ENCODE measurements at places on chromosomes 12 and 14. TPM values are rescaled to one million over a fixed set of nuclear protein-coding genes. Genes with fewer than 3 reads are reported as not detected.

B4GALNT3 gene
- 8.4 TPM for polyA plus RNA-seq

CLMN gene
- polyA plus RNA-seq: 2.9 TPM

NTF3 gene
- polyA plus RNA-seq: not detected

SYNDIG1L gene
- not detected for polyA plus RNA-seq

ATP6V1D gene
- 112 TPM for polyA plus RNA-seq

NELL2 gene
- 0.23 TPM for polyA plus RNA-seq

GRCh38 chr12:120639771-120640721 is at the start of gene CABP1:
TSS of gene CABP1 (plus strand) at chr12:120640626. CDS start at chr12:120640686, 60 bp downstream.
- no peak within 1 kb of the TSS for H3K27ac ChIP-seq
- peaks cover 40% of the 10 kb centered on the region for H3K27me3 ChIP-seq
- H3K4me1 ChIP-seq: peaks cover 6% of the 10 kb centered on the region
- no peaks in the 10 kb centered on the region for H3K36me3 ChIP-seq
- peak within 1 kb of the TSS; percentile 48 for H3K4me3 ChIP-seq
- no peak for DNase-seq

- no peaks in the 10 kb centered on the region for H3K36me3 ChIP-seq
- H3K27me3 ChIP-seq: no peaks in the 10 kb centered on the region
- H3K4me1 ChIP-seq: no peaks in the 10 kb centered on the region
- DNase-seq: no peak
- H3K4me3 ChIP-seq: no peak overlapping the region
These were observed 765.3 kb downstream of the MED13L start for GRCh38 chr12:115511986-115512711.

GRCh38 chr14:76781648-76782051 is 20.4 kb downstream of the VASH1 start:
- no peak for DNase-seq
- H3K36me3 ChIP-seq: peaks cover 3% of the 10 kb centered on the region
- peaks cover 3% of the 10 kb centered on the region for H3K27me3 ChIP-seq
- no peak overlapping the region for H3K27ac ChIP-seq
- no peak overlapping the region for H3K4me3 ChIP-seq

GRCh38 chr12:101941306-101942249 is 64.2 kb downstream of the DRAM1 start:
- DNase-seq: no peak
- H3K36me3 ChIP-seq: no peaks in the 10 kb centered on the region
- no peak overlapping the region for H3K27ac ChIP-seq
- no peaks in the 10 kb centered on the region for H3K27me3 ChIP-seq

DNA sequence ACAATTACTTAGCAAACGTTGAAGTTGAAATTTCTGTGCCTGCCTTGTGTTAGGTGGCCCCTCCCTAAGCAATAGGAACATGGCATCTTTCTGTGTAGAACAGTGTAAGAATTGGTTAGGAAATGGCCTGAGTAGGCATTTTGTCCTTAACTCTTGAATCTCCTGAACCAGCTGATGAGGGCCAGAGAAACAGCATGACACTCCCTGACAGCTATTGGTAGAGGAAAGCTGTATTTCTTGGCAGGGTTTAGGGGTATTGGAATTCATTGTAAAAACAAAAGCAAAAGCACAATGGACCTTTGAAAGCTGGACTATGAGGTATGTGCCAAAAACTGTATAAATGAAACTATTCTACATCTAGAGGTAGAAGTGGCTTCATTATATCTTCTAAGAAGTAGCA is 40.6 kb upstream of the LRTM2 start:
- H3K4me1 ChIP-seq: peaks cover 28% of the 10 kb centered on the region
- no peaks in the 10 kb centered on the region for H3K27me3 ChIP-seq
- H3K27ac ChIP-seq: no peak overlapping the region
- no peak overlapping the region for H3K4me3 ChIP-seq
- peaks cover 7% of the 10 kb centered on the region for H3K36me3 ChIP-seq

DNA sequence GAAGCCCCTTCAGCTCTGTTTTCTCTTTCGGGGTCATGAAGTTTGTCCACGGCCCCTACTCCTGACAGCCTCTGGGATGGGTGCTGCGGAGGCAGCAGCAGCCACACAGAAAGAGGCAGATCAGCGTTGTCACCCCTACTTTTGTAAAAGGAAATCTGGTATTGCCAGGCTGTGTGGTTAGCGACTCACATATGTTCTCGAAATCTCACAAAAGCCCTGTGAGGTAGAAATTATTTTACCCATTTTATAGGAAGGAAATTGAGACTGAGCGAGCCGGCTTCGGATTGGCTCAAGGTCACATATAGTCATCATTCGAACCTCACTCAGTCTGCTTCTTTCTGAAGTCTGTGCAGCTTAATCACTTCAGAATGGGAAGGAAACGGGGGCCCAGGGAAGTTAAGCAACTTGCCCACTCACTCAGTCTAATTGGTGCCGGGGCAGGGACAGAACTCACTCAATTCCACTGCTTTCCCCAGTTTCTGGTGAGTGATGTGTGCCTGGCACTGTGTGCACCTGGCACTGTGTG is 1.1 kb upstream of the CKAP4 start:
- H3K27me3 ChIP-seq: no peaks in the 10 kb centered on the region
- H3K4me3 ChIP-seq: peak overlapping the region; percentile 93
- H3K36me3 ChIP-seq: peaks cover 3% of the 10 kb centered on the region
- H3K27ac ChIP-seq: peak overlapping the region; percentile 84
- DNase-seq: no peak

DNA sequence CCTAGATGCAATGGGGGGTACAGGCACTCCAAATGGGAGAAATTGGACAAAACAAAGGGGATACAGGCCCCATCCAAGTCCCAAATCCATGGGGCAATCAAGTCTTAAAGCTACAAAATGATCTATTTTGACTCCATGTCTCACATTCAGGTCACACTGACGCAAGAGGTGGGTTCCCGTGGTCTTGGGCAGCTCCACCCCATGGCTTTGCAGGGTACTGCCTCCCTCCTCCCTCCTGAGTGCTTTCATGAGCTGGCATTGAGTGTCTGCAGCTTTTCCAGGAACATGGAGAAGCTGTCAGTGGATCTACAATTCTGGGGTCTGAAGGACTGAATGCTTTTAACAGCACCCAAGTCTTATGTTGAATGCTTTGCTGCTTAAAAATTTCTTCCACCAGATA is 274.5 kb upstream of the LRIG3 start:
- no peak for DNase-seq
- H3K36me3 ChIP-seq: no peaks in the 10 kb centered on the region
- H3K4me1 ChIP-seq: no peaks in the 10 kb centered on the region
- H3K27ac ChIP-seq: no peak overlapping the region
- no peak overlapping the region for H3K4me3 ChIP-seq

DNA sequence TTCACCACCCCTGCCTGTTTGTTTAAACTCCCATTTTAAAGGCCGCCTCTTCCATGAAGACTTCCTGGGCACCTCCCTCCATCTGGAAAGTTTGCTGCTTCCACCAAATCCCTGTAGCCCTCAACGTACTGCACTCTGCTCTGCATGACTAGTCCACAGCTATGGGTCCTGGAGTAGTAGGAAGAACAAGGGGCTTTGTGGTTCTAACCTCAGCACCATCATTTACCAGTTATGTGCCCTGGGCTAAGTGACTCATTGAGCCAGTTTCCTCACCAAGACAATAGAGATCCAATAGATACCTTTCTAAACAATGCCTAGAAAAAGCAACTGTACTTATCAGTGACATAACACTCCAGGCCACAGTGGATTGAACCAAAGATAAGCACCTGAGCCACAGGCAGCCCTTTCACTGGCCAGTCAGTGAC is 8.5 kb upstream of the LTBP2 start:
- peak; percentile 87 for DNase-seq
- H3K36me3 ChIP-seq: no peaks in the 10 kb centered on the region
- H3K4me3 ChIP-seq: no peak overlapping the region
- peak overlapping the region; percentile 77 for H3K27ac ChIP-seq
- no peaks in the 10 kb centered on the region for H3K27me3 ChIP-seq

DNA sequence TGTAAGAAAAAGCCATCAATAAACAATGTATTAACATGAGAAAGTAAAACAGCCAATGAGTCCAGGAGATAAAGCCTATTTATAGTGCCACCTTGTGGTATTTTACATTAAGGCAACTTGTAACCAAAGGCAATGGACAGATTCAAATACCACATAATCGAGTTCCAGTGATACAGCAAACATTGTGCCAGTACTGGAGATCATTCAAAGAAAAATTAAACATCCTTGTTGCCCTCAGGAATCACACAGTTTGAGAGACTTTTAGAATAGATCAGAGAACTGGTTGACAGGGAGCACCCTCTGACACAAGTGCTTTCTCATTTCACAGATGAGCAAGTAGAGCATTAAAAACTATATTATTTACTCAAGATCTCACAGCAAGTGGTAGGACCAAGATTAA is 98.1 kb downstream of the DDHD1 start:
- H3K4me1 ChIP-seq: no peaks in the 10 kb centered on the region
- no peak overlapping the region for H3K4me3 ChIP-seq
- H3K36me3 ChIP-seq: peaks cover 2% of the 10 kb centered on the region
- no peak overlapping the region for H3K27ac ChIP-seq

DNA sequence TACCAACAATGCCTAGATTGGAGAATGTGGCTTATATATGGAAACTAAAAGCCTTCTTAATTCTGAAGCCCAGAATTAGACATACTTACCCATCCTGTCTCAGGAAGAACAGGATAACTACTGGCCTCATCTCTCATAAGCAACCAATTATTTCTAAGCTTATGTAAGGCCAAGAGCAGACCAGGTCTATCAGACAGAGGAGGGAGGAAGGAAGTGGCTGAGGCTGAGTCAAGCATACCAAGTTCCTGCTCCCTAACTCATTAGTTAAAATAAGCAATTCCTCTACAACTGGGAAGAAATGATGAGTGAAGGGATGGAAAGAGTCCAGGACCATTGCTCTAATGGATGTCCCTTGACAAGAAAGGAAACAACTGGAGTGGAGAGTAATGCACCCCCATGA is 27.0 kb upstream of the INSM2 start:
- H3K27ac ChIP-seq: no peak overlapping the region
- no peaks in the 10 kb centered on the region for H3K4me1 ChIP-seq
- no peak for DNase-seq
- H3K4me3 ChIP-seq: no peak overlapping the region
- H3K27me3 ChIP-seq: peaks cover 3% of the 10 kb centered on the region

GRCh38 chr12:55862286-55862685 is 19.6 kb upstream of the MMP19 start:
- no peaks in the 10 kb centered on the region for H3K4me1 ChIP-seq
- H3K27me3 ChIP-seq: no peaks in the 10 kb centered on the region

GRCh38 chr12:64172143-64172970 is 49.7 kb downstream of the KICS2 start:
- H3K27ac ChIP-seq: peak overlapping the region; percentile 50
- H3K27me3 ChIP-seq: no peaks in the 10 kb centered on the region
- H3K4me3 ChIP-seq: no peak overlapping the region
- DNase-seq: no peak
- peaks cover 33% of the 10 kb centered on the region for H3K4me1 ChIP-seq

Measured in keratinocyte (primary cell).